ENCODE measurements at places on chromosomes 7 and 10.

DNA sequence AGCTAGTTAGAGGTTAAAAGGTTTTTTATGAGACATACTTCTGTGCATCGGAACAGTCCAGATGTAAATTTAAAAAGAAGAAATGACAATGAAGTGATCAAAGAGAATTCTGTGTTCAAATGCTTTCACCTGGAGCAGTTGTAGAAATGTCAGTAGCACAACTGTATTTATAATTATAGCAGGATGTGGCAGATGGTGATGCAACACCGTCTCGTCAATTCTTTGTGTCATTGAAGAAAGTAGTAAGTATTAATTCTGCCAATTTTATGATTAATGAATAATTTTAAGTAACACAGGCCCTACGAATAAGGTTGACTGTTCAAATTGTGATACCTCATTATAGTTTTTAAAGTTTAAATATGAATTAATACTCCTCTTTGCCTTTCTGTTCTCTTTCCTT is 171.1 kb downstream of the ADK start:
- no peak for DNase-seq

DNA sequence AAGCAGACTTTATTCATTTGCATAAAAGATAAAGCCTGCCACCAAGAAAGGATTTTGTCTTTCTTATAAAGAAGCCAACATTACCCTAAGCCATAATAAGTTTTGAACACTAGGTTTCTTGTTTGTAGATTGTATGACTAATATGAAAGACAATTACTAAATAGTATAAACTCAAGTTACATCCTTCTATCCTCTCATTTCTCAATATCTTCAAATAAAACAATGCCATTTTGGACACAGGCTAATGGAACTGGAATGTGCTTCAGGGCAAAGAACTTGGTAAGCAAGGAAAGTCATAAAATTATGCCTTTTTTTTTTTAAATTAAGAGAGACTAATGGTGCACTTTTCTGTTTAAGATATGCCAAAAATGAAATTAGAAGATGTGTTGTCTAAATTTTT is 137.7 kb downstream of the DKK1 start:
- no peak for DNase-seq

GRCh38 chr7:121605317-121605680 is 209.2 kb upstream of the FAM3C start:
- peak; percentile 39 for DNase-seq

GRCh38 chr10:125085258-125086054 is 74.9 kb downstream of the CTBP2 start:
- DNase-seq, result no peak

DNA sequence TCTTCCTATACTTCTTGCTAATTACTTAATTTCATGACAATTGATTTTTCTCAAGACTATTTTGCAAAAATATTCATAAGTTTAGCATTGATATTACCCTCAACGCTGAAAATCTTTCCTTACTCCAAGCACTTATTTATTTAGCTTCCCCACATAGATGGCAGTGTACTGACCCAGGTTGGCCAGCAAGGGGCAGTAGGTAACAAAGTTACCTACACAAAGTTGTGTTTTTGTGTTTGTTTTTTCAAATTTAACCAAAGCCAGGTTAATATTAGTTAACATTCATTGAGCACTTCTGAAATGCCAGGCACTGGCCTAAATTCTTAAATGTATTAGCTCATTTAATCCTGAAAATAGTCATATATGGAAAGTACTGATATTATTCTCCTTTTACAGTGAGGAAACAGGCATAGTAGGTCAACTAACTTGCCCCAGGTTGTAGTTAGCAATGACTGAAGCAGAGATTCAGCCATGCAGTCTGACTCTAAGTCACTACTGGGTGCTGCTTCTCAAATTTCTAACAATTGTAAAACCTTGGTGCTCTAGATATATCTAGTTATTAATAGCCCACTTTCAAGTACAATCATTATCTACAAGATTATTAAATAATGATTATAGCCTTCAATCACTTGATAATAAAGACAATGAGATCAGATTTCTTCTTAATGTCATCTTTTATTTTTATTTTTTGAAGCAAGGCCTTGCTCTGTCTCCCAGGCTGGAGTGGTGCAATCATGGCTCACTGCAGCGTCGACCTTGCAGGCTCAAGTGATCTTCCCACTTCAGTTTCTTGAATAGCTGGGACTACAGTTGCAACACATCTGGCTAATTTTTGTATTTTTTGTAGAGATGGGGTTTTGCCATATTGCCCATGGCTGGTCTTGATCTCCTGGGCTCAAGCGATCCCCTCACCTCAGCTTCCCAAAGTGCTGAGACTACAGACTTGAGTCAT is 5.8 kb upstream of the GGCT start:
- peak; percentile 57 for DNase-seq

DNA sequence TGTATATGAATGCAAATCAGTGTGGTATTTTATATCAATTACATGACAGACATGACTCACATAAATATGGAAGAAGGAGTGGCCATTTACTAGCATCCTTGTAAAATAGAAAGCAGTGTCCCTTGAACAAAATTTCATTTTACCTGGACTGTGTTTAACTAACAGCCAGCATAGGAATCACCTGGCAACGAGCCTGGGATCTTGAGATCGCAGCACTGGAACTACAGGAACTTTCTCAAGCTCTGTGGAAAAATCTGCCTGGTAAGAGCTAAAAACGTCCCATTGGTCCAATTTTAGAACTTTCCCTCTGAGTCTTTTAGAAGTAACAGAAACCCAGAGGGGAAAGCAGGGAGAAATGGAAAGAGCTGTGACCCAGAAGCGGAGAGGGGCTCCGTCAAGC is 68.9 kb upstream of the AMPH start:
- DNase-seq, result no peak

GRCh38 chr7:80026766-80027165 is 107.9 kb upstream of the GNAI1 start:
- no peak for DNase-seq

DNA sequence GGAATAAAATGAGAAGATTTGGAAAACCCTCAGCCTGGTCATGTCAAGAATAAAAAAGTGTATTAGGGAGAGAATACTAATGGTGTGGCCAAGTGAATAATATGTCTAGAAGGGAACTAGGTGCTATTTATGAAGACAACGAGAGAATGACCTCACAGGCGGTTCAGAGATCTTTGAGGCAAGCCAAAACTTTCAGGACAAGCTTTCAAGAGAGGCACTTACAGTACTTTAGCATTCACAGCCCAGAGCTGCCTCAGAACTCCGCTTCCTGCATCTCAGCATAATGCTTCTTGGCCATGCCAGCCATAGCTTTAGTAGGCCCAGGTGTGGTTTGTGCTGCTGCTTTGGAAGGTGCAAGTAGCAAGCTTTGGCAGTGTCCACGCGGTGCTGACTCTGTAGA is 37.2 kb upstream of the CCDC7 start:
- no peak for DNase-seq

- DNase-seq, result no peak
These were observed 98.5 kb downstream of the PHTF2 start for GRCh38 chr7:77897004-77897547.

DNA sequence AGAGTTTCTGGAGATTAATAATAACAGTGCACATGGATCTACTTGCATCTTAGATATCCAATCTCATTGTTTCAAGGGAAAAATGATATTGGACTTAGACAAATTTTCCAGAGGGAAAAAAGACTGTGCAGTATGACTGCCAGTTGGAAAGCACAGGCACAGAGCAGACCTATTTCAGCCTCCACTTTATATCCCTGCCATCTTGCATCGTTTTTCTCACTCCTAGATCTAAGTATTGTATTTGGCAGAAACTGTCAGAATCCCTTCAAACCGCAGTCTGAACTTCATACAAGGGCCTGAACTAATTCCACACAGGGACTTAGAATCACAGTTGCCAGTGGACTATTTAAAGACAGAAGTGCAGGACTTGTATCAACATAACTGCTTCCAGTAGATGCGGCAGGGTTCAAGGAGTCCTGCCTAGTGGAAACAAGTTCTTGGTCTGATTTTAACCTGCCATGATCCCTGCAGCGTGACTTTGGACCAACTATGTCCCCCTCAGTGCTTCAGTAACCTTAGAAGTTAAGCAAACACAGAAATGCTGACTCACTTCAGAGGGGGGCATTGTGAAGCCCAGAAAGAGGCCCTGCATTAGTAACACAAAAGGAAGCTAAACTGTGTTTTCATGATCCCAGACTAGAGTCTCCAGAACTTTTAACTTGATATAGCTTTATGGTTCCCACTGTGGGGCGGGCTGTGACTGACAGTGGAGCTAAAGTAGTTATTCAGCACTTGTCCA is 95.7 kb upstream of the PALS2 start:
- DNase-seq, result peak; percentile 55

- DNase-seq, result no peak
These were observed 78.3 kb upstream of the NRP1 start for GRCh38 chr10:33412653-33413361.

DNA sequence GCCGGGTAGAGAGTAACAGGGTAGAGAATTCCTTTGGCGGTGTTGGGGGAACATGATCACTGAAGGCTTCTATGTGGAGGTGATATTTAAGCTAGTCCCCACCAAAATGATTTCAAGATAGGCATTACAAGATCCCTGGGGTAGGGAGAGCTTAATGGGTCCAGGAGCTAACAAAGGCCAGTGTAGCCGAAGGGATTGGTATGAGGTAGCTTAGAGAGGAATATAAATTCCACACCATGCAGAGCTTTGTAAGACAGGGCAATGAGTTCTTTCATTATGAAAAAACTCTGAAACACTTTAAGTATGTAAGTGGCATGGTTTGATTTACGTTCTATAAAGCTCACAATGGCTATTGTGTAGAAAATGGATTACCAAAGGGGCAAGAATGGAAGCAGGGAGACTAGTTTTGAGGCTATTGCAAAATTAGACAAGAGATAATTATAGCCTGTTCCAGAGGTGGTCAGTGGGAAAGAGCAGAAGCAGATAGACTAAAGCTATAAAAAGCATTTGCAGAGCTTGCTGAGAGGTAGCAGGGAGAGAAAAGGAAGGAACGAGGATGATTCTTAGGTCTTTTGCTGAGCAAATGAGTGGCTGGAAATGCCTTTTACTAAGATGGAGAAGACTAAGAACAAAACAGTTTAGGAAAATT is 119.7 kb upstream of the SLC25A13 start:
- DNase-seq, result no peak

GRCh38 chr10:79402951-79403350 is 42.5 kb downstream of the ZCCHC24 start:
- DNase-seq, result no peak

DNA sequence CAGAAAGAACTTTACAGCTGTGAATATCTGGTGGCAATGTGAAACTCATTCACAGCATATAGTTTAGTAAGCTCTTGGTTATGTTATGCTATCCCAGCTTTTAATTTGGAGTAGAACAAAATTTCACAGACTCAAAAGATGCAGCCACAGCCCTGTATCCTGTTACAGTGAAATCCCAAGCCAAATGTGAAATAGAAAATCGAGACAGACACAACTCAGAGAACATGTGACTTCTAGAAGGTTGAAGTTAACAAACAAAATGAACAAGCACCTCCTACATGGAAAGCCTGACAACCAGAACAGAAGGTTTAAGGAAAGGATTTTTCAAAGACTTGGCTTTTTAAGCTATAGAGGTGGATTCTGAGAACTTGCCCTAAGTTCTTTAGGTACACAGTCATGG is 39.6 kb downstream of the JAZF1 start:
- no peak for DNase-seq

- no peak for DNase-seq
These were observed 45.5 kb downstream of the VWA2 start for GRCh38 chr10:114284346-114285071.

GRCh38 chr10:13328126-13328525 is 20.0 kb downstream of the SEPHS1 start:
- DNase-seq, result no peak

- DNase-seq, result peak; percentile 68
These were observed 780 bp downstream of the PLEKHA8 start for GRCh38 chr7:30028749-30029635.

All from SW480 (cell line).